ENCODE measurements at places on chromosomes 2 and 18.

GRCh38 chr2:121519732-121520640, 10.7 kb upstream of the RNU4ATAC start:
- DNase-seq: no peak

- DNase-seq: no peak
These were observed 61.3 kb downstream of the CUL3 start for GRCh38 chr2:224523626-224524577.

DNA sequence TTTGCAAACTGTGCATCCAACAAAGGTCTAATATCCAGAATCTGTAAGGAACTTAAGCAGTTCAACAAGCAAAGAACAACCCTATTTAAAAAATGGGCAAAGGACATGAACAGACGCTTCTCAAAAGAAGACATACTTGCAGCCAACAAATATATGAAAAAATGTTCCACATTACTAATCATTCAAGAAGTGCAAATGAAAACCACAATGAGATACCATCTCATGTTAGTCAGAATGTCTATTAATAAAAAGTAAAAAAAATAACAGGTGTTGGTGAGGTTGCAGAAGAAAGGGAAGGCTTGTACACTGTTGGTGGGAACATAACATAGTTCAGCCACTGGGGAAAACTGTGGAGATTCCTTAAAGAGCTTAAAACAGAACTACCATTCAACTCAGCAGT, 126.2 kb downstream of the NAT8 start:
- DNase-seq: no peak

GRCh38 chr2:168165397-168165796, 82.0 kb downstream of the STK39 start:
- no peak for DNase-seq

DNA sequence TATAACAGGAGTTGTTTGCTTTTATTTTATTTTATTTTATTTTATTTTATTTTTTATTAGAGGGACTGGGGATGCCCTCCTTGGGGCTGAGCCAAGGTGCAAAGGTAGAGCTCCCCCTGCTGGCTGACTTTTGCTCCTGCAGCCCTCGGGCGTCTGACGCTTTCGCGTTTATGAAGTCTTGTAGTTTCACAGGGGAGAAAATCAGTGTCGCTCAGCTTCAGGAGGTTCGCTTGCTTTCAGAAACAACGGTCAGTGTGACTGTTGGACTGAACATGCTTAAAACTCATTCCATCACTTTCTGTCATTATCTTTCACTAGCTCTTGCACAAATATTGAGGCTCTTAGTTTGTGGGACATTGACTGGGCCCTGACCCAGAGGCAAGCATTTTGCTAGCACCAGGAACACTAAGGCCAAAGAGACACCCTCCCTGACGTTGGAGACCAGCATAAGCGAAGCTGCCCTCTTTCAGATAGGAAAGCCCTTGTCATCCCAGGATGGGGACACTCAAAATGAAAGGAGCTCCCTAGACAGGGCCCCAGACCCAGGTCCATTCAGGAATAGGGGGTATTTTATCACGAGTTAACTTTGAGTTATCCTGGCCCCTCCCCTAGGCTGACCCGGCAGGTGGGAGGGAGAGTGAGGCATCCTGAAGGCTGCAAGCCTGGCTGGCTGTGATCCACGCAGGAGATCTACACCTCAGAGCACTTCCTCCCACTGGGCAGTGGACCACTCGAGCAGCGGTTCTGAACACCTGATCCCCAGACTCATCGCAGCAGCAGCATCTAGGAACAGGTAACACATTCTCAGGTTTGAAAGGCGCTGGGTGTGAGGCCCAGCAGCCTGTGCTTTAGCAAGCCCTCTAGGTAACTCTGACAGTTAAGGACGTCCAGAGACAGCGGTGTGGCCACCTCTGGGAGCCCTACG, 34.4 kb downstream of the LGALSL start:
- peak; percentile 72 for DNase-seq

GRCh38 chr2:38375696-38376345, 1.3 kb downstream of the ATL2 start:
- no peak for DNase-seq

DNA sequence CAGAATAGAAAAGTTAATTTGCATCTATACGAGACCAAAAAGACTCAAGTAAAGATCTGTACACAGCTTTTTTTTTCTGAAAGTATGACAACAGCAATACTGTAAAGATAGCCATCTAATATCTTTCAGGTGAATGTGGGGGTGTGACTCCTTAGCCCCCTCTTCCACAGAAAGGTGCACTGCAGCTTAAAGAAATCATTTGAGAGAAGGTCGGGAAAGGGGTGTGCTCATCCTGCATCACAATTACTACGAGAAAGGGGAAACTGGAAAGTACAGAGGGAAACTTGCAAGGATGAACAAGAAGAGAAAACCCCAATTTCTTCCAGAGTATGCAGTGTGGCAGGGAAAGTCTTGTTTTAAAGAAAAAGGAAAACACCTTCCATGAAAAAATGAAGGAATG, 255.6 kb downstream of the CCDC178 start:
- no peak for DNase-seq
